ENCODE measurements at places on chromosomes 16 and 17.
A peak's percentile ranks its signal among the peaks of the same experiment; 100 is the strongest.

GRCh38 chr17:67390646-67391361 lies 13.7 kb downstream of the PITPNC1 start:
- peak; percentile 6 for DNase-seq

DNA sequence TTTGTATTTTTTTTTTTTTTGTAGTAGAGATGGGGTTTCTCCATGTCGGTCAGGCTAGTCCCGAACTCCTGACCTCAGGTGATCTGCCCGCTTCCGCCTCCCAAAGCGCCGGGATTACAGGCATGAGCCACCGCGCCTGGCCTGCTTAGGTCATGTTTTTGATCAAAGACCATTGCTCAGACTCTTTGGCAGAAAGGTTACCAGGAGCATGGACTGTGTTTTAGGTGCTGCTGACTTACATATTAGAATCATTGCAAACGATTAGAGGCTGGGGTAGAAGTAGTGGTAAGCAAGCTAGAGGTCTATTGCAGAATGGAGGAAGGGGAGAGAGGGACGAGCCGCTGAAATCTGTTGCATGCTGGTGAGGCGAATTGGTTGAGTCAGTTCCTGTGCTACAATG lies 79.8 kb downstream of the TANGO6 start:
- no peak for DNase-seq

GRCh38 chr17:39949028-39949427 lies 13.8 kb upstream of the GSDMA start:
- no peak for DNase-seq

- DNase-seq: no peak
Measured at GRCh38 chr16:57411362-57411976, 6.9 kb downstream of the CCL17 start.

- DNase-seq: no peak
Measured at GRCh38 chr16:31404353-31405064, 11.4 kb downstream of the ITGAD start.

- no peak for DNase-seq
Measured at GRCh38 chr17:43645765-43646481, 15.8 kb downstream of the MEOX1 start.

- DNase-seq: no peak
Measured at GRCh38 chr17:37787055-37787757, 42.3 kb upstream of the HNF1B start.

DNA sequence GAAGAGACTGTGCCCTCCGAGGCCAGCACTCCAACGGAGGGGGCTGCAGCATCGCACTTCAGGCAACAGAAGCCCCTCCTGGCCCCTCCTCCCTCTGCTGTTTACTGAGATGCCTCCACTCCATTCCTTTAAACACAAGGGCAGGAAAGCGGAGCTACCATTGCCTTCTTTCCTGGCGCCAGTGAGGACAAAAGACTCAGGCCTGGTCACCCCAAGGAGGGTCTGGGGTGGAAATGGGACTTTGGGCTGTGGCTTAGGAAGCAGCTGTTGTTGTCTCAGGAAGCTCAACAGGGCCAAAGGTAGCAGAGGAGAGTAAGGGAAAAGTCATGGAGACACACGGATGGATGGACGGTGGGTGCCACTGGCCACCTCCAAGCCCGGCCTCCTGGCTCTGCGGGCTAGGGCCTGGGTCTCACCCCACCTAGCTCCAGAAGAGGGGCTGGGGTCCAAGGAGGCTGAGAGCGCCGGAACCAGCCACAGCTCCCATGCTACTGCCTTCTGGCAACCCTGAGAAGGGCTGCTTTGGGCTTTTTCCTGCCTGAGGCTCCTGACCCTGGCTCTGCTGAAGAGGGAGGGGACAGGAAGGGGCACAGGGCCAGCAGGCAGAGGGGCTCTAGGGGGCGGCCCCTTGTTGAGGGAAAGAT lies 11.1 kb downstream of the CD300LG start:
- DNase-seq: no peak

GRCh38 chr17:352421-353212 lies at the start of gene RPH3AL:
RPH3AL (minus strand) TSS chr17:352807; CDS start chr17:327543, 25,264 bp downstream.
- no peak for DNase-seq

- DNase-seq: no peak
Measured at GRCh38 chr17:7002288-7003047, 6.6 kb downstream of the ALOX12 start.

DNA sequence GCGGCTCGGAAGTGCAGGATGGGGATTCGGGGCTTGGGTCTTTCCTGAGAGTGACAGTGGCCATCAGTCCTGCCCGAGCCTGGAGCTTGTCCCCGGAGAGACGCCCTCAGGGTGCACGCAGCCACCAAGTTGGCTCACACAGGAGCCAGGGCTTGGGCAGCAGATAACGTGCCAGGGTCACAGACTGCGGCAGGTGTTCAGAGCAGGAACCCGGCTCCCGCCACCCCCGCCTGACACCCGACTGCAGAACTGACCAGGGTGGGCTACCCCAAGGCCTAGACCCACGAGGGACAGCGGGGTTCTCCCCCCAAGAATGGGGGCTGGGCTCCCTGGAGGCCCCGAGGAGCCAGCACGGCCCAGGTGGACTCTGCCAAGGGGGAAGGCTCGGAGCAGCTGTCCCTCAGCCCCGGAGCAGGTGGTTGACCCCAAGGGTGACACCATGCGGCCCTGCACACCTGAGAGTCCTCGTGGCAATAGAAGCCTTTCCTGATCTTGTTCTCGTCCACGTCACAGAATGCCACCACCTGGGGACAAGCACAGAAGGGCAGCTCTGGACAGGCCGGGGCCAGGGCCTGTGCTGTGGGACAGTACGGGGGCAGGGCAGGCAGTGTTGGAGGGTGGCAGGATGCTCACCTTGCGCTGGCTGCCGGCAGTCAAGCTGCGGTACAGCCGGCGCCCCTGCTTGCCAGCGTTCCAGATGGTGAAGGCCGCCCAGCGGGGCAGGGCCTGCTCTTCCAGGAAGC lies 117.1 kb upstream of the ZNF750 start:
- DNase-seq: no peak

GRCh38 chr17:17712268-17712924 lies 31.1 kb downstream of the RAI1 start:
- DNase-seq: no peak

GRCh38 chr17:17668358-17668757 lies 12.9 kb upstream of the RAI1 start:
- DNase-seq: no peak

DNA sequence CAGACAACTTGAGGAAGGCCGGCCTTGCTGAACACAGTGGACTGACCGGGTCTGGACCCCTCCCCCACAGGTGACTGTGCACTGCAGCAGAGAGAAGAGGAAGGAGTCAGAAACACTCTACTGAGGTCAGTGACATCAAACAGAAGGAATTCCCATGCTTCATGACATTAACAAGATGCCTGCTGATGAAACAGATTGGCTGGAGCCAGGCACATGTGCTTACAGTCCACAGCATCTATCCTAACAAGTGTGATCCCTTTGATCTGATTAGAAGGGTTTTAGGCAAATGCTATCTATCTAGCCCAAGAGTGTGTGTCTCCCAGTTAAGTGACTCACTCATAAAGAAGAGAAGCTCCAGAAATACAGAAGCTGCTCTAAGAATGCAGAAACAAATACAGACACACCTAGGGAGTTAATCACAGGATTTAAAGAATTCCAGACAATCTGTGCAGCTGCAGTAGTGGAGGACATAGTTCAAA lies 90.2 kb downstream of the SYCE1L start:
- DNase-seq: no peak

DNA sequence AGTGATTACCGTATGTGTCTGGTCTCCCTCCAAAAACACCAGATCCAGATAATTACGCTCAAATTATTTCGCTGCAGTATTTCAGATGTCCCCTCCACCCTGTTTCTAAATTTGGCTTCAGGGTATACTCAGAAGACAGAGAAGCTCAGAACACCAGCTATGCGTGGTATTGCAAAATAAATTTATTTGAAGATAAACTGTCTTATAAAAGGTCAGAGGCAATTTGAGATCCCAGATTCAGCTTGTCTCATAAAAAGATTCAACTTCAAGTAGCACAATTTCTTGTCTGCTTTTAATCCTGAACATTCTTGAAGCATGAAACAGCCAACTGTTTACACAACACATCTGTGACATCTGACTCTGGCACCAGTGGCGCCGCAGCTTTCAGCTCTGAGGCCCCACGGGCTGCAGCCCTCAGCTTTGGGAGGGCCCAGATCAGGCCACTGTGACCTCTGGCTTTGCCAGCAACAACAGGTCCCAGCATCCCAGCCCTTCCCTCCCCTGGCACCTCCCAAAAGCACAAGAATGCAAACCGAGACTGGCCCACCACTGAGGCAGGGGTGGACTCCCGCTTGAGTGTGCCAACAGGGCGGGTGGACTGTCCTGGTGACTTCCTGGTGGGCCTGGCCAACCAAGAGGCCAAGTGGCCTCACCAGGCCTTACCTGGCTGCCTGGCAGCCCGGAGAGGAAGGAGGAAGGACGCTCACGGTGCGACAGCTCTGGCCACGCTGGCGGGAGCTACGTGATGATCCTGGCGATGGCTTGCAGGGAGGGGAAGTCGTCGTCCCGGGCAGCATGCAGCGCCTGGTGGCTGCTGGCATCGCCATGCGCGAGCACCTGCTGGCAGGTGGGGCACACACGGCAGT lies 8.0 kb downstream of the SYNGR3 start:
- no peak for DNase-seq

- no peak for DNase-seq
Measured at GRCh38 chr17:17663160-17664063, 17.8 kb upstream of the RAI1 start.

DNA sequence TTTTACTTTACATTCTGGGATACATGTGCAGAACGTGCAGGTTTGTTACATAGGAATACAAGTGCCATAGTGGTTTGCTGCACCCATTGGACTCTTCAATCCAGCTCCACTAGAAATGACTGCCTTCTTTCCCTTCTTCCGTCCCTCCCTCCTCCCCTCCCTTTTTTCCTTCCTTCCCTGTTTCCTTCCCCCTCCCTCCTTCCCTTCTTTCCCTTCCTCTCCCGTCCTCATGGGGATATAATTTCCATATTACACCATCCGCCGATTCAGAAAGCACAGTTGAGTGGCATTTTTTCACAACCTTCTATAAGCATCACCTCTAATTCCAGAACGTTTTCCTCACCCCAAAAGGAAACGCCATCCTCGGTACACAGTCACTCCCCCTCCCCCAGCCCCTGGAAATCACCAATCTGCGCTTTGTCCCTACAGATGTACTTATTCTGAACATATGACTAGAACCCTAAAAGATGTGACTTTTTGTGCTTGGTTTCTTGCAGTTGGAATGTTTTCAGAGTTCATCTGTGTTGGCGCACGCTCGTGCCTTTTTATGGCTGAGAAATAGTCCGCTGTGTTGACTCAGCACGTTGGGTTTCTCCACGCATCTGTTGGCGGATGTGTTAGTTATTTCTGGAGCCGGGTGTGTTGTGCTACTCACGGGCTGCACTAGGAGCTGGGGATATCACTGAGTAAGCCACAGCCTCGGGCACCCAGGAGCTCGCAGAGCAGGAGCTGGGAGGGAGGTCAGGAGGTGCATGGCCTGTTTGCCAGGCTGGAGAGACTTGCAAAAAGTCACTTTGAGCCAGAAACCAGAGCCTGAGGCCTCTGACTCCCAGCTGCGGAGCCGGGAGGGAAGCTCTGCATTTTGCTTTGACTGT lies 336.4 kb downstream of the SEC14L1 start:
- no peak for DNase-seq

GRCh38 chr16:70656712-70657263 lies 10.4 kb downstream of the IL34 start:
- DNase-seq: no peak

DNA sequence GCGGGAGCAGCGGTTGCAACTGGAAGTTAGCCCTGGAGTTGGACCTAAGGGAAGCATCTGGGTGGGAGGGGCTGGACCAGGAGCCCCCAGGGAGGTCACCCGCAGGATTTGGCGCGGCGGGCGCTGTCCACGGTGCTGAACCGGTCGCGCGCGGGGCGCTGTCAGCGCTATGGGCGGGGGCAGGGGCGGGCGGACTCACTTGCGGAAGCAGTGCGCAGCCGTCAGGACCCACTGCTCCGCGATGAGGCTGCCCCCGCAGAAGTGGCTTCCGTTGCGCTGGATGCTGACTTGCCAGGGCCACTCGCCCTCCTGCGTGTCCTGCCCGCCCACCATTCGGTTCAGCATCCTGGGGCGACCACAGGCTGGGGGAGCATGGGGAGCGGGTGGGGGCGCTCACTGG lies 4.5 kb downstream of the PRSS27 start:
- no peak for DNase-seq

- DNase-seq: no peak
Measured at GRCh38 chr17:75776386-75777295, 8.0 kb upstream of the UNK start.

DNA sequence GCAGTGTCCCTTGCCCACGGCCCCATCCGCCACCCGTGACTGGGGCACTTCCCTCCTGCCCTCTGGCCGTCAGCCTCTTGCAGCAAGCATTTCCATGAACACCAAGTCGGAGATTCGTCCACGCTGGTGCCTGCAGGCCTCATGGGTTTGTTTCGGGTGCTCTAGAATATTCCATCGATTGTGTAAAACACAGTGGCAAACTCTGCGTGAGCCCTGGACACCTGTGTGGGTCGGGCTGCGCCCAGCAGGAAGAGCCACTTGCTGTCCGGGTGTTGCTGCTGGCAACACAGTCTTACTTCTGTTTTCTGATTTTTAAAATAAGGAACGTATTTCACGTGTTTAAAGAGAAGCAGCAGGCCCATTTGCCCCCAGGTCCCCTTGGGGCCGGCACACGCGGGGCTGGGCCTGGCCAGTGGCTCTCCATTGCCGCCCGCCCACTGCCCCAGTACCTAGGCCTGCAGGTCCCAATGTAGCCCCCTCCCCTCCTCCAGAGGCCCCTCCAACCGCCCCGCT lies 10.0 kb downstream of the CYBC1 start:
- DNase-seq: no peak

DNA sequence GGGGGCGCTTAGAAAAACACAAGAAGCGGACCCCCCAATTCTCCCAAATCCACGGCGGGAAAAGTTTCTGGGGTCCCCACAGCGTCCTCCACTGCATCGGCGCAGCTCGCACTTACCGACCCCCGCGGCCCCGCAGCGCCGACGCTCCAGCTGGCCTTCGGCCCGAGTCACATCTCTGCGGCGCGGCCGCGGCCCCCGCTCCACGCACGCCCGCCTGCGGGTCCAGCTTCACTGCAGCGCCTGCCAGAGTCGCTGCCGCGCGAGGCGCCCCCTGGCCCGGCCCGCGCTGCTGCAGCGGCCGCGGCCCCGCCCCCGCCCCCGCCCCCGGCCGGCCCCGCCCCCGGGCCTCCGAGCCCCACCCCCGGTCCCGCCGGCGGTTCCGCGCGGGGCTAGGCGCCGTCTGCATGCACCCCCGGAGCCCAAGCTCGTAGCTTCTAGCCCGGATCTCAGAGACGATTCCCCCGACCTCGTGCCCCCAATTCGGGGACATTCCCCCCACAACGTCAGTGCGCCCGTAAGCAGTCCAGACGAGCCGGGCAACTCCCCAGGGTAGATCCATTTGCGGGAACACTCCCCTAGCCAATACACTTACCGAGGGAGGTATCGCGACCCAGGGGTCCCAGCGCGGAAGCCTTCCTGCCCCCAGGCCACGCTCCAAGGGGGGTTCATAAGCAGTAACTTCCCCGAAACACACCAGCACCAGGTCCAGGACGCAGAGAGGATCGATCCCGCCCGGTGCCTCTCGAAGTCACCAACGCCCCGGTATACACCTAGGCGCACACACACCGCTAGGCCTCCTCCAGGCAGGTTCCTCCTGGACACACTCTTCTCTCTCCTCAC lies at the start of gene GPRC5B:
TSS of gene GPRC5B (minus strand) at position 238 of the 840 bp plus-strand sequence. CDS start 12,003 bp downstream, outside the sequence.
- DNase-seq: peak; percentile 32

GRCh38 chr17:73575470-73576221 lies 68.6 kb downstream of the SDK2 start:
- peak; percentile 49 for DNase-seq
